HCT116 (cell line): ENCODE measurements at places on chromosomes 11 and 22. TPM values are rescaled to one million over a fixed set of nuclear protein-coding genes. Genes with fewer than 3 reads are reported as not detected.

DNA sequence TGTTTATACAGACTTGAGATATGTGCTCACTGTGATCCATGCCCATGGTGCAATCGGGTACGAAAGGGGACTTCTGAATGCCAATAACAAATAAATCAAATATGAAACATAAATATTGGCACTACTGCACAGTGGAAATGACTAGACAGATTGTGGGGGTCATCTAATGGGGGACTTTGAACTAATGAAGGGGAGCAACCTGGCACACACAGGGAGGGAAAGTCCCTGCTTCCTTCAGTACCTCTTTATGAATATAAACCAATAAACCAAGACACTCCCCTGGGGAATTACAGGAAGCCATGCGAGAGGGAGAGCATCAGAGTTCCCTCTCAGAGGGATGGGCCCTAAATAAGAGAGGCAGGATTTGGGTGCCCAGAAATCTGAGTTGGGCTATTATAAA lies 21.1 kb downstream of the MIF start:
- no peak overlapping the region for H3K4me3 ChIP-seq
- DNase-seq: no peak
- H3K27ac ChIP-seq: no peak overlapping the region

OR10D3 gene
- total RNA-seq: not detected

DNA sequence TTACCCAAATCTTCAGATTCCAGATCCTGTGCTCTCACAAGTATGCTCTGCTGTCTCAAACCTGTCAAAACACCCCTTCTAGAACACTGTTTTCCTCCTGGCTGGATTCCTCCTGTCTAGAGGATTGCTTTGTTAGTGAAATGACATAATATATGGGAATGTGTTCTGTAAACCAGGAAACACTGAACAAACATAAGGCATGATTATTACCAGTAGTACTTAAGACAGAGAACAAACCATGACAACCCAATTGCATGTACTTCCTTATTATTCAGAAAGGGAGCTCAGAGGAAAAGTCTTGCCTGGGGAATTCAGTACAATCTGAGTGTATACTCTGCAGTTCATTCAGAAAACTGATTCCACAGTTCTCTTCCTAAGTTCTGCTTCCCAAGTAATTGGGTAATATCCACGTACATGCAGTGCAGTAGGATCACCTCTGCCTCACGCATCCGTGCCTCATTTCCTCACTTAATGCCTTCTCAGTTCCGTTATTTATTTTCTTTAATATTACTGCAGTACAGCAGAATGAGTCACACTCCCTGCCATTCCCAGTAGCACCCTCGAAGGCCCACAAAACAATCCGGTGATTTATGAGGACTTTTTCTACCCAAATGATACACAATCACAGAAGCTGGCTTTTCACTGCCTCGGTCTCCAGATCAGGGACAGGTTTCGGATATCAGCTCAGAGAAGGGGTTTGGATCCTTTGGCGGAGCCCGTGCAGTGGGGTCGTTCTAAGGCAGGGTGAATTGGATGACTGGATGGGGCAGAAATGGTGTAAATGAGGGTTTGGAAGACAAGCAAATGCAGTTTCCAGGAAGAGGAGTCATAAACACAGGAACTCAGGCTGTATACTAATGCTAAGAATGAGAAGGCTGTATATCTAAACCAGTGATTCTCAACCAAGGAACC lies 896.9 kb downstream of the KCNA4 start:
- no peak overlapping the region for H3K27ac ChIP-seq
- no peaks in the 10 kb centered on the region for H3K4me1 ChIP-seq
- no peaks in the 10 kb centered on the region for H3K36me3 ChIP-seq
- no peak for DNase-seq
- no peaks in the 10 kb centered on the region for H3K27me3 ChIP-seq

HORMAD2 gene
- total RNA-seq: not detected

LRRN4CL gene
- 0.71 TPM for total RNA-seq

- no peak overlapping the region for H3K4me3 ChIP-seq
Measured at GRCh38 chr11:58938398-58938797, 890 bp upstream of the GLYATL1 start.

GRCh38 chr11:45948356-45948755 lies 25.9 kb downstream of the LARGE2 start:
- H3K36me3 ChIP-seq: 0 out of 2 replicates have a peak, but pooled peaks cover 3% of the 10 kb centered on the region
- H3K27me3 ChIP-seq: no peaks in the 10 kb centered on the region
- no peaks in the 10 kb centered on the region for H3K4me1 ChIP-seq
- no peak overlapping the region for H3K4me3 ChIP-seq

MAPK8IP2 gene
- 6.4 TPM for total RNA-seq

DNA sequence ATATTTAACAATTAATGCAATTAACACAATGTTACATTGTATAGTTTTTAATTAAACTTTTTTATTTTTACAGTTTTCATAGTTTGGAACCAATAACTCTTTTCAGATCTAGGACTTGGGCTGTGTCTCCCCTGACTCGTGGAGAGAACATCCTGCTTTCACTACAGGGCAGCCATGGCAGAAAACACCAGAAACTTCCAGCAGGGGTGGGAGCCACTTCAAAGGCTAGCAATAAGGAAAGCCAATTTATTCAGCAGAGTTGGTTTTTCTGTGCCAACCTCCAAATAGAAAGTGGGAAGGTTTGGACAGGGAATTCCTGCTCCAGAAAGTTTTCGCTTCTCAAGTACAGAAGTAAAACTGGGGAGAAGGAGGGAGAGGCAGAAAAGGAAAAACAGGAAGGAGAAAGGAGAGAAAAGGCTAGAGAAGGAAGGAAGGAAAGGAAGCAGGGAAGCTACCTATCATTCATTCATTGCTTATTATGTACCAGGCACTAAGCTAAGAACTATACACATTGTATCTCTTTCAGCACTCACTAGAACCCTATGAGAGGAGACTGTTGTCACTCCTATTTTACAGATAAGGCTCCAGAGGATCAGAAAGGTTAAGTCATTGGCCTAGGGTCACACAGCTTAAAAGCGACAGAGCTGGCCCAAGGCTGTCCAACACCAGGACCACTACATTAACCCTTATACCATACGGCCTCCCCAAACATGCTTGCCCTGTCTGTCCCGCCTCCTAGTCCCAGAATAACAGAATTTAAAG lies 54.8 kb upstream of the CREB3L1 start:
- no peak overlapping the region for H3K27ac ChIP-seq
- DNase-seq: no peak
- H3K4me3 ChIP-seq: no peak overlapping the region
- no peaks in the 10 kb centered on the region for H3K27me3 ChIP-seq
- H3K4me1 ChIP-seq: no peaks in the 10 kb centered on the region
